ENCODE measurements at places on chromosomes 13 and 19. TPM values are rescaled to one million over a fixed set of nuclear protein-coding genes. Genes with fewer than 3 reads are reported as not detected.
A peak's percentile ranks its signal among the peaks of the same experiment; 100 is the strongest.

Gene ILF3
- total RNA-seq, result 105 TPM

- peak; percentile 96 for DNase-seq
Observed at GRCh38 chr19:11138601-11139300, 16.8 kb downstream of the SPC24 start.

Gene CGB3
- total RNA-seq, result not detected

GRCh38 chr13:66200555-66200954 lies 1029.6 kb downstream of the PCDH9 start:
- no peak for DNase-seq

DNA sequence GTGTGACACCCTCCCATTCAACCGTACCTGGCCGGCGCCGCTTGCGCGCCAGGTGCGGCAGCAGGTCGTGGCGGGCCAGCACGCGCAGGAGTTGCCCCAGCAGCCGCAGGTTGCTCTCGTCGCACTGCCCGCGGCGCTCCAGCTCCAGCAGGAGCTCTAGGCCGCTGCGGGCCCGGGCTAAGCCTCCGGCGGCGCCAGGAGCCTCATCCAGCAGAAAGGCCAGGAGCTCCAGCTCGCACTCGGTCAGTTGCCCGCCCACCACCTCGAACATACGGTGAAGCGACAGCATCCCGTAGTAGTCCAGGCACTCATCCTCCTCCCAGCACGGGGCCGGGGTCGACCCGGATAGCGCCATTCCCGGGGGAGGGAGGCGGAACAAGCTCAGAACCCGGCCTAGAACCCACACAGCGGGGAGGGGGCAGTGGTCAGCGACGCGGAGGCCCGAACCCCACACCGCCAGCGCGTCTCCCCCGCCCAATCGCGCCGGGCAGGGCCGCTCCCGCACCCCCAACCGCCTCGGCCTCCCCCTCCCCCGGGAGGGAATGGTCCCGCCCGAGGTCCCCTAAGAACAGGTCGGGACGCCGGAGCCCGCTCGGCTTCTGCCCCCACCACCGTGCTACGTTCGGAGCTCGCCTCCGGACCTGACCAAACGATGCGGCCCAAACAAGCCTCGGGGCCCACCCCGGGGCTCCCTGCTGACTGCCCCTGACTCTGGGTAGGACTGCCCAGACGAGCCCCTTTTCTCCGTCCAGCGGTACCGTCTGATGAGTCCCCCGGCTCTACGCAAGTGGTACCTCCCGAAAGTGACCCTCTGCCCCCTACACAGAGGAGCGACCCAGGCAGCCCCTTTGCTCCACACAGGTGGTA lies 591 bp downstream of the DEDD2 start:
- peak; percentile 88 for DNase-seq

Gene LHFPL6
- 112 TPM for total RNA-seq

DNA sequence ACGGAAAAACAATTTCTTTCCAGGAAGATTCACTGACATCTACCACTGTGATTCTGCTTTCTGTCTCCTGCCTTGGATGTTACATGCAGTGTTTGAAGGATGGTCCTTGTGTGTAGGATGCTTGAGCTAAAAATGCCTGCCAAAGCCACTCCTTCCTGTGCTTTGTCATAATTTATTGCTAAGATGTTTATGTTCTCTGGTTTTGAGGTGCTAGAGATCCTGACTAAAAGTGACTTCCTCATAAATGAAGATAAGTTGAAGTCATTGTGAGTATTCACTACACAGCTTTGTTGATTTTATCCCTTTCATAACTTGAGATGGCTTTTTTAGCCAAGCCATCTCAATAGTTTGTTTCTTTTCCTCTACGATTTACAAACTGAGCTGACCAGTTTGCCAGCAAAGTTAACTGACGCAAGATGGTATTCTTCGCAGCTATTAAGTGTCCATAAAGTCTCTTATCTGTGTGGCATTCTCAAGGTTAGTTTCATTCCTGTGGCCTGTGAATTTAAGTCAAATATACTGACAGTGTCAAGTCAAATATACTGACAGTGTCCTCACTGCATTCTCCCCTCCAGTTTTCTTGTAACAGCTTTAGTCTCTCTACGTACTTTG lies 15.7 kb upstream of the FBXL3 start:
- peak; percentile 14 for DNase-seq

Gene CLDN10
- total RNA-seq, result not detected

GRCh38 chr13:77388944-77389624 lies 62.2 kb upstream of the MYCBP2 start:
- no peak for DNase-seq

Gene WDR87
- not detected for total RNA-seq

GRCh38 chr19:45881909-45882528 lies 3.9 kb downstream of the IRF2BP1 start:
- peak; percentile 50 for DNase-seq

GRCh38 chr13:26616126-26616525 lies 58.6 kb downstream of the WASF3 start:
- peak; percentile 41 for DNase-seq

Gene PIK3R2
- total RNA-seq, result 25.7 TPM

DNA sequence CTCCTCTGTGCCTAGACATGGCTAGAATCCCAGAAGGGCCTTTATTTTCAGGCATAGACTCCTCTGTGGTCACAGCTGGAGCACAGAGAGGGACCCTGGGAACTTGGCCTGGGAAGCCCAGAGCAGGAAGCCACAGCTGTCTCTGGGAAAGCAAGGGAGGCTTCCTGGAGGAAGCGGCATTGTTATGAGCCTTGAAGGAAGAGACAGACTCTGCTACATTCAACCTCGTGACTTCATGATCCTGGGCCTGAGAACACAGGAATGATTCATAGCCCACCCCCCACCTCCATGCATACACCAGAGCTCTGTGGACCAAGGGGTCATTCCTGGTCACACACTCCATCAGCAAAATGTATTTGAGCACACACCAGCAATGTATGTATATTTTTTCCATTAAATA lies 8.6 kb downstream of the RDH8 start:
- no peak for DNase-seq

- DNase-seq, result no peak
Observed at GRCh38 chr13:73984949-73985691, 149.1 kb downstream of the KLF12 start.

- DNase-seq, result no peak
Observed at GRCh38 chr19:9622531-9622930, 1.5 kb upstream of the ZNF561 start.

GRCh38 chr19:19463348-19464117 lies 51.8 kb downstream of the TSSK6 start:
- peak; percentile 92 for DNase-seq

Gene ICAM4
- 0.29 TPM for total RNA-seq

Gene KMT5C
- 10.9 TPM for total RNA-seq

GRCh38 chr19:16139752-16140151 lies 3.7 kb upstream of the HSH2D start:
- no peak for DNase-seq

- DNase-seq, result no peak
Observed at GRCh38 chr13:50357586-50358118, 342.4 kb downstream of the KCNRG start.

Gene NLRP5
- not detected for total RNA-seq

- DNase-seq, result peak; percentile 95
Observed at GRCh38 chr13:98482476-98483444, 94.1 kb downstream of the STK24 start.

DNA sequence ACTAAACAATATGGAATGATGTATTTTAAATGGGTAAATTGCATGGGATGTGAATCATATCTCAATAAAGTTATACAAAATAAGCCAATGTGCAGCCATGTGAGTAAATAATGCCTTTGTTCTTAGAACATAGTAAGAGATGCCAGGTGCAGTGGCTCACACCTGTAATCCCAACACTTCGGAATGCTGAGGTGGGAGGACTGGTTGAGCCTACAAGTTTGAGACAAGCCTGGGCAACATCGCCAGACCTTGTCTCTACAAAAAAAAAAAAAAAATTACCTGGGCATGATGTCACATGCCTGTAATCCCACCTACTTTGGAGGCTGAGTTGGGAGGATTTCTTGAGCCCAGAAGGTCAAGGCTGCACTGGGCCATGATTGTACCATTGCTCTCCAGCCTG lies 230.7 kb downstream of the RFC3 start:
- DNase-seq, result no peak

Gene URAD
- total RNA-seq, result not detected
